ENCODE measurements at places on chromosomes 5 and 9.
A peak's percentile ranks its signal among the peaks of the same experiment; 100 is the strongest.

DNA sequence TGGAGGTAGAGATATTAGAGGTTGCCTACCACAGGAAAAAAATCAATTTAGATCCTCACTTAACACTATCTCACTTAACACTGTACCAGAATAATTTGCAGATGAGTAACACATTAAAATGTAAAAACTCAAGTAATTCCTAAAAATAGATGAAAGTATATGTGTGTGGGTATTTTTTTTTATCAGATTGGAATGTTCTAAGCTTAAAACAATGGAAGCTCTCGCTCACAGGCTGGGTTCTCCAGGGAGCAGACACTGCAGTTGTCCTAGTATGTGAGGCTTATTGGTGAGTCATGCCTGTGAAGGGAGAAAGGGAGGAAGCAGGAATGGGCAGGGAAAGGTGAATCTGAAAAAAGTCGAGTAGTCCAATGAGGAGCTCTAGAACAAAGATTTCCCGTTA is 181.3 kb upstream of the ZNF608 start:
- DNase-seq = no peak

- DNase-seq = no peak
Measured at GRCh38 chr5:169201597-169201996, 99.3 kb downstream of the SLIT3 start.

- no peak for DNase-seq
Measured at GRCh38 chr9:34746526-34746925, 36.6 kb upstream of the CCL21 start.

GRCh38 chr9:105341434-105342146 is 97.1 kb downstream of the SLC44A1 start:
- DNase-seq = peak; percentile 47

- no peak for DNase-seq
Measured at GRCh38 chr5:147327421-147327820, 92.6 kb downstream of the STK32A start.

- DNase-seq = no peak
Measured at GRCh38 chr9:135079676-135080075, 7.8 kb upstream of the OLFM1 start.

DNA sequence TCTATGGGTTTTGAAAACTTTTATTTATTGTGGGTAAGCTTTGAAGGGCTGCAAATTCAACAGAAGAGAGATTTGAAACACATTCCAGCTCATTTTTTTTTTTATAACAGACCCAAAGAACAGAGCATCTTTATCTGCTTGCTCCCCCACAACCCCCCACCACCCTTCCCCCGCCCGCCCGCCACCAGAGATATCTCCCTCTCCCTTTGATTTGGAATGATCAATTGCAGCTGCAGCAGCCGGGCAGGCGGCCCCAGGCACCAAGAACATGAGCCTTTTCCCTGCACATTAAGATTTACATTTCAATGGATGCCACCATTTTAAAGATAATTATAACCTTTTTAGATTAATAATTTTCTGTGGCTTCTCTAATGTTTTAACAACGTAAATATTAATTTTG is 510.9 kb downstream of the ZNF608 start:
- no peak for DNase-seq

DNA sequence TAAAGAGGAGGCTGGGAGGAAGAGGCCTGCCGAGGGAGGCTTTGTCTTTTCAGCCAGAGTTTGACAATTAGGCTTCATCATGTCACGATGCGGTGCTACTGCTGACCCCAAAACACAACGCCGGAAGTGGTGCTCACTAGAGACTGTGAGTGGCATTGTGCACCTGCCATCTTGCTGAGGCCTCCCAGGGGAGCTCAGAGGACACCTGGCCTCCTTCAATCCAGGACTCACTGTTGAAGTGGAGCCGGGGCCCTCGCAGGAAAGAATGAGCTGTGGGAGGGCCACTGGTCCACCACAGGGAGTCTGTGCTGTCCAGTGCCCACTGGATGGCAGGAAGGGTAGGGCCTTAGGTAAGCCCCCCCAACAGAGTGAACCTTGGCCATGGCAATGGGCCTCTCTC is 12.7 kb upstream of the SLC25A48 start:
- DNase-seq = no peak

- DNase-seq = no peak
Measured at GRCh38 chr5:151870820-151871219, 53.8 kb downstream of the GLRA1 start.

- DNase-seq = no peak
Measured at GRCh38 chr9:136022731-136023409, 61.7 kb upstream of the UBAC1 start.

DNA sequence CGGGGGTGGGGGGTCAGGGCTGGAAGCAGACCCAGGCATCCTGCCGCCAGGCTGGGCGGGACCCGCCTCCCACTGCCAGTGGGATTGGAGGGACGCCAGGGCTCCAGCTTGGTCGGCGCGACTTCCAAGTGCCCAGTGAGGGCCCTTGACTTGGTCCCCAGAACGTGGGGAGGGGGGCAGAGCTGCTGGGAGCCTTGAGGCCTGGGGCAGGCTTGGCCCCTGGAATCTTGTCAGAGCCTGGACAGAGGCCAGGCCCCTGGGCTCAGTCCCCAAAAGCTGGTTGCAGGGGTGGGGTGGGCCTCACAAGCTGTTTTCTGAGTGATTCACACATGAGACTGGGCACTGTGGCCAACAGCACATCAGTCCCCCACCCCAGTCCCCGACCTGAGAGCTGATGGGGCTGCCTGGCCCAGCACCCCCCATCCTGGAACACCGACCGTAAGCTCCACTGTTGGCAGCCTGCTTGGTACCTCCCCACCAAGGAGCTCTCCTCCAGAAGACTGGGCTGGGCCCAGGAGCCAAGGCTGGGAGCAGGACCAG is 526 bp downstream of the CLIC3 start:
- DNase-seq = no peak

- DNase-seq = no peak
Measured at GRCh38 chr9:102069969-102070368, 331.5 kb upstream of the GRIN3A start.

GRCh38 chr9:125400725-125401716 is 139.4 kb downstream of the GAPVD1 start:
- DNase-seq = no peak

- no peak for DNase-seq
Measured at GRCh38 chr9:93261735-93262523, 78.0 kb downstream of the WNK2 start.

DNA sequence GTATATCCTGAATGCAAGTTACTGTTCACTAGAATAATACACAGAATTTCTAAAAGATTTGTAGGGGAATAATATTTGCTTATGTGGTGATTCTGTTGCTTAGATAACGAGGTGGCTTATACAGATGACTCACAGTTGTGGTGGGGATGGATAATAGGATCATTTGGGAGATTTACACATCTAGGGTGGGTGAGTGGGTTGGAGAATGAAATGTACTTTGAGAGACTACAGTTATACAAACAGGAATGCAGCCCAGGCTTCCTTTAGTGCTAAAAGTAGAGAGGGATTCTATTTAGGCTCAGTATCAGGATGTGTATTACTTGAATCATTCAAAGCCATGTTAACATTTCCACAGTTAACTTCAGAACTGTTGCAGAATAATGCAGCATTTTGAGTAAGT is 1.8 kb downstream of the CTXN3 start:
- DNase-seq = no peak

GRCh38 chr5:144369006-144369405 is 198.3 kb downstream of the KCTD16 start:
- DNase-seq = no peak

- DNase-seq = no peak
Measured at GRCh38 chr9:21452681-21453080, 12.4 kb downstream of the IFNA1 start.

- no peak for DNase-seq
Measured at GRCh38 chr9:135662758-135663450, at the start of gene LCN9. TSS of gene LCN9 (plus strand) at chr9:135663309. CDS start at chr9:135663322, 13 bp downstream.

DNA sequence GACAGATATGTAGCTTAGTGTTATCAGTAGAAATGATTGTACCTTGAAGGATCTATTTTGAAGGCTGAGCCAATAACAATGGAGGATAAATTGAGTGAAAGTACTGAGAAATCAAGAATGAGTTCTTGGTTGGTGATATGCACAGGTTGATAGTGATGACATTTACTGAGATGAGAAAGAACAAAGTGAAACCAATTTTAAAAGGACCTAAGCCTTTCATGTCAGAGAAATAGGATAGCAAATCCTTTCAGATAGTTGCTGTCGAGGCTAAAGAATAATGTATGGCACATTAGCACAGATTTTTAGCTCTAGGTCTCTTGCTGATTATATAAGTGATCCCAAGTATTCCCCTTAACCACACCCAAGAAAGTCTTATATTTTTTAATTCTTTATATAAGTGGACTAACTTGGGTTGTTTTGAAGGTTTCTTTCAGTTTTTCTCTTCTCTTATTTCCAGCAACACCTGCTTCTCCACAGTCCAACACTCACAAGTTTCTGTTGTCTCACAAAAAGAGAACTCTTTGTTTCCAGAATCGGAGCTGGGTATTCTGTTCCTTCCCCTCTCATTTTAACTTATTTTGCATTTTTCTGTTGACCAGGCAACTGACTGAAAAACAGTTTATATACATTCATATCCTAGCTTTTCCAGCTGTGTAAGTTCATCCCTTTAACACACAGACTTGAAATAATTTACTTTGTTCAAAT is 286.9 kb upstream of the ATP10B start:
- DNase-seq = no peak

- no peak for DNase-seq
Measured at GRCh38 chr5:127389601-127390000, 99.0 kb downstream of the MEGF10 start.

DNA sequence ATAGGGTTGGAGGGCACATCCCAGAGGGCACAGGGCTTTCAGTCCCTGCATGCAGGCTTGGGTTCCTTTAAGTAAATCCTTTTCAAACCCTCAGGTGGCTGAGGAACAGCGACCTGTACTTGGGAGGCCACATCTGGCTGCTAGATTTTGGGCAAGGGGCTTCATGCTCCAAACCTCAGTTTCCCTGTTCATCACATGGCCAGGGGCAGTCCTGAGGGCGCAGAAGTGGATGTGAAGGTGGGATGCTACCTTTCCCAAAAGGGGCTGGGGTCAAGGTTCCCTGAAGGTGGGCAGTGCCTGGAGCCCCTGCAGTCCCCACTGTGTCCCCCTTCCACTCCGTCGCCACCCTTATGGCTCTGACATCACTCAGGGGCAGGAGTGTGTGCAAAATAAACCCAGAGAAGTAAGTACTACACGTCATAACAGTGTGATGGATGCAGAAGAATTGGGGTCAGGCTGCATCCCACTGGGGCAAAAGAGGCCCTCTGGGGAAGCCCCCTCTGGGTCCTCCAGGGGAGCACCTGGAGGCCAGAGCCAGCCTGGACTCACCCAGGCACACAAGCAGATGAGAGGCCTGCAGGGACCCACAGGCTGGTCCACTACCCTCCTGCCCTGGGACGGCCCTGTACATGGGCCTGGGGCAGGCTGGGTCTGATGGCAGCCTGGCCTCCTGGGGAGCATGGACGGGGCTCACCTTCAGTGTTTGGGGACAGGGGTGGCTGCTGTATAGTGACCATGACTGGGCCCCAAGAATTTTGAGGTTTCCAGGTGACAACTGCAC is 1.9 kb upstream of the CARD19 start:
- DNase-seq = no peak

DNA sequence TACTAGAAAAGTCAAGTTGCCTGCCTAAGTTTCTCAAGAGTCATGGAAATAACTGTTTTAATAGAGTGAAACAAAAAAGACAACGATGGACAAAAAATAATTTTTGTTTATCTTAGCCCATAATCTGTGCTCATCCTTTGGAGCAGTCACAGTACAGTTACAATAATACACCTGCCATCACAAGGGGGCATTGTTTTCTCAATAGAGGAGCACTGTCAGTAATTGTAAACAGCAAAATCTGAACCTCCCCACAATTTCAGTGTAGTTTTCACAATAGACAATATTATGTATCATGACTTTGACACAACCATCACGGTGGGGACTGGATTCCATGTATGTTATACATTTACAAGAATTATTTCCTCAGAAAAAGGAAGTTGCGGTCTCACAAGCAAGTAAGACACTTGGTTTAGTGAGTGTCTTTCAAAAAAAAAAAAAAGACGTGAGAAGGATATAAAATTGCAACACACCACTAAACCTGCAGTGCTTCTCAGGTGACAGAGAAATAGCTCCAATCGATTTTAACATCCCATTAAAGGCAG is 586.3 kb downstream of the PTPRD start:
- DNase-seq = no peak
